Left lobe of liver (tissue), 2 donors: ENCODE measurements at places on chromosomes 3 and 15. TPM values are rescaled to one million over a fixed set of nuclear protein-coding genes. Genes with fewer than 3 reads are reported as not detected.

The FES gene
- 39.4 TPM for total RNA-seq

DNA sequence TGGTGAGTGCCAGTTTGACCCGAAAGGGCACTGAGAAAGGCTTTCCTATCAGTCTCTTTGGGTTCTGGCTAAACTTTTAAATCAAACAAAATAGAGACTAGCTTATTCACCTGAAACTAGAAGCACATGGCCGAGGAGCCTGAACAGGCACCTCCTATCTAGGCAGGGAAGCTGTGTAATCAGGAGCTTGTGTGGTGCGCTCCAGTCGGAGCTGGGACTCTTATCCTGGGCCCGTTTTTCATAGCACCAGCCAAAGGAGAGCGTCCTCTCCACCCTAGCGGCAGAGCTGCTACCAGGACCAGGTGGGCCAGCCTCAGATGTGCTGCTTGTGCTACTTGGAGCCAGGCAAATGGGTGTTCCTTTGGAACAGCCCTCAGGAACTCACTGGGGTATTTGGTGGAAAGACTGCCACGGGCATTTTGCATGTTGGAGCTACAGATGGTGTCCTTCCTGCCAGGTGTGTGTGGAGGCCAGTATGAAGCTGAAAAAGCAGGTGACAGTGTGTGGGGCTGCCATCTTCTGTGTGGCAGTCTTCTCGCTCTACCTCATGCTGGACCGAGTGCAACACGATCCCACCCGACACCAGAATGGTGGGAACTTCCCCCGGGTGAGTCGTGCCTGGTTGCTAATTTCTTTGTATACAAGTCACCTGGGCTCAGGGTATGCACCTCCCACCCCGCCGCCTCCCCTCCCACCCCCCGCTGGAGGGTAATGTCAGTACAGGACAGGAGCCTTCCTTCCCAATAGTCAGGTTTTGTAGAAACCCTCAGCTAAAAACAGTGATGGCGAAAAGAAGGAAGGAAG, 833 bp downstream of the MAN2A2 start:
- DNase-seq = no peak

GRCh38 chr15:34206011-34206410, 3.9 kb downstream of the KATNBL1 start:
- no peak for DNase-seq

DNA sequence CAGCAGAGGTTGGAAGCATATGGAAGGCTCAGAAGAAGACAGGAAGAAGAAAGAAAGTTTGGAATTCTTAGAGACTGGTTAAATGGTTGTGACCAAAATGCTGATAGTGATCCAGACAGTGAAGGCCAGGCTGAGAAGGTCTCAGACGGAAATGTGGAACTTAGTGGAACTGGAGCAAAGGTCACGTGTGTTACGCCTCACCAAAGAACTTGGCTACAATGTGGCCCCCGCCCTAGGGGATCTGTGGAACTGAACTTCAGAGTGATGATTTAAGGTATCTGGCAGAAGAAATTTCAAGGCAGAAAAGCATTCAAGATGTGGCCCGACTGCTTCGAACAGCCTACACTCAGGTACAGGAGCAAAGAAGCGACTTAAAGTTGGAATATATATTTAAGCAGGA, 83.1 kb downstream of the MYO5A start:
- DNase-seq = no peak
